ENCODE measurements at places on chromosomes 4 and X. TPM values are rescaled to one million over a fixed set of nuclear protein-coding genes. Genes with fewer than 3 reads are reported as not detected.

GRCh38 chr4:169313732-169314131, 43.0 kb upstream of the SH3RF1 start:
- no peaks in the 10 kb centered on the region for H3K27me3 ChIP-seq
- DNase-seq: no peak
- peaks cover 9% of the 10 kb centered on the region for H3K4me1 ChIP-seq
- no peak overlapping the region for H3K27ac ChIP-seq
- no peaks in the 10 kb centered on the region for H3K36me3 ChIP-seq

GRCh38 chr4:109576462-109576861, 16.4 kb downstream of the MCUB start:
- no peaks in the 10 kb centered on the region for H3K36me3 ChIP-seq
- H3K27me3 ChIP-seq: no peaks in the 10 kb centered on the region
- H3K4me3 ChIP-seq: no peak overlapping the region

- H3K27ac ChIP-seq: no peak overlapping the region
- H3K36me3 ChIP-seq: no peaks in the 10 kb centered on the region
- DNase-seq: no peak
Observed at GRCh38 chr4:175986-176385, 51.7 kb downstream of the ZNF718 start.

GRCh38 chr4:182929296-182929695, 12.1 kb upstream of the DCTD start:
- no peak overlapping the region for H3K4me3 ChIP-seq
- no peak overlapping the region for H3K27ac ChIP-seq
- H3K4me1 ChIP-seq: peaks cover 3% of the 10 kb centered on the region

DNA sequence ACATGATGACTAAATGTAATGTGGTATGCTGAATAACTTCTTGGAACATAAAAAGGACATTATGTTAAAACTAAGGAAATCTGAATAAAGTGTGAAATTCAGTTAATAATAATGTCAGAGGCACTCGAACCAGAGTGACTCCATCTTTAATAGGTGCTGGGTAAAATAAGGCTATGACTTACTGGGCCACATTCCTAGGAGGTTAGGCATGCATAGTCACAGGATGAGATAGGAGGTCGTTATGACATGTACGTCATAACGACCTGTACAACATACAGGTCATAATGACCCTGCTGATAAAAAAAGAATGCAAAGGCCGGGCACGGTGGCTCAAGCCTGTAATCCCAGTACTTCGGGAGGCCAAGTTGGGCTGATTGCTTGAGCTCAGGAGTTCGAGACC, 28.9 kb upstream of the OPHN1 start:
- no peak for DNase-seq
- H3K27me3 ChIP-seq: no peaks in the 10 kb centered on the region
- no peaks in the 10 kb centered on the region for H3K36me3 ChIP-seq
- no peak overlapping the region for H3K4me3 ChIP-seq
- H3K4me1 ChIP-seq: peaks cover 3% of the 10 kb centered on the region

- no peak overlapping the region for H3K4me3 ChIP-seq
- no peak overlapping the region for H3K27ac ChIP-seq
- no peaks in the 10 kb centered on the region for H3K27me3 ChIP-seq
- DNase-seq: no peak
Observed at GRCh38 chr4:80809039-80809729, 221.3 kb upstream of the BMP3 start.

DNA sequence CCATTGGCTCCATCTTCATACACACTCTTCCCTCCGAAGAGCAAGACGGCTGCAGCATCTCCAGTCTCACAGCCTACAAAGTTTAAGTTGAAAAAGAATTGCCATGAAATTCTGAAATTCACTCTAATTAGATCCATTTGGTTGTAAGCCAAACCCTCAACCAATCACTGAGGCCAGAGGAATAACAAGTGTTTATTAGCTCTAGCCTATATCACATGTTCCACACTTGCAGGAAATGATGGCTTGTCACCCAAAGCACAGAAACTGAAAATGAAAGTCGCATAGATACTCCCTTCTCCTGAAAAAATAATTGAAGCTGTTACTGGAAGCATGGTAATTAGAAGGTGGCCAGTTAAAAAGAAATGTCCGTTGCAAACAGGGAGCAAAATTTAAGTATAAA, 1071.8 kb downstream of the CCSER1 start:
- H3K4me3 ChIP-seq: no peak overlapping the region
- H3K36me3 ChIP-seq: no peaks in the 10 kb centered on the region
- H3K4me1 ChIP-seq: no peaks in the 10 kb centered on the region
- no peaks in the 10 kb centered on the region for H3K27me3 ChIP-seq
- no peak overlapping the region for H3K27ac ChIP-seq
- DNase-seq: no peak

- no peaks in the 10 kb centered on the region for H3K4me1 ChIP-seq
- H3K36me3 ChIP-seq: no peaks in the 10 kb centered on the region
- H3K27ac ChIP-seq: no peak overlapping the region
- H3K27me3 ChIP-seq: no peaks in the 10 kb centered on the region
- DNase-seq: no peak
Observed at GRCh38 chr4:56637791-56638190, 43.3 kb downstream of the HOPX start.

GRCh38 chr4:1574601-1575417, 109.3 kb downstream of the FAM53A start:
- no peak overlapping the region for H3K4me3 ChIP-seq
- H3K27ac ChIP-seq: no peak overlapping the region
- H3K4me1 ChIP-seq: peaks cover 43% of the 10 kb centered on the region
- DNase-seq: no peak
- H3K27me3 ChIP-seq: peaks cover 52% of the 10 kb centered on the region

GRCh38 chr4:87574996-87575395, 33.3 kb upstream of the DSPP start:
- no peaks in the 10 kb centered on the region for H3K4me1 ChIP-seq
- H3K27ac ChIP-seq: no peak overlapping the region
- DNase-seq: no peak
- H3K27me3 ChIP-seq: no peaks in the 10 kb centered on the region
- H3K36me3 ChIP-seq: no peaks in the 10 kb centered on the region
- H3K4me3 ChIP-seq: no peak overlapping the region

GRCh38 chr4:121801715-121802075, 572 bp downstream of the EXOSC9 start:
- peaks cover 12% of the 10 kb centered on the region for H3K36me3 ChIP-seq
- H3K4me1 ChIP-seq: no peaks in the 10 kb centered on the region
- H3K4me3 ChIP-seq: peak overlapping the region; percentile 94
- H3K27me3 ChIP-seq: no peaks in the 10 kb centered on the region
- peak overlapping the region; percentile 79 for H3K27ac ChIP-seq

GRCh38 chr4:96039217-96039616, 199.3 kb downstream of the PDHA2 start:
- no peak overlapping the region for H3K4me3 ChIP-seq
- DNase-seq: no peak
- no peaks in the 10 kb centered on the region for H3K36me3 ChIP-seq
- H3K27ac ChIP-seq: no peak overlapping the region

DNA sequence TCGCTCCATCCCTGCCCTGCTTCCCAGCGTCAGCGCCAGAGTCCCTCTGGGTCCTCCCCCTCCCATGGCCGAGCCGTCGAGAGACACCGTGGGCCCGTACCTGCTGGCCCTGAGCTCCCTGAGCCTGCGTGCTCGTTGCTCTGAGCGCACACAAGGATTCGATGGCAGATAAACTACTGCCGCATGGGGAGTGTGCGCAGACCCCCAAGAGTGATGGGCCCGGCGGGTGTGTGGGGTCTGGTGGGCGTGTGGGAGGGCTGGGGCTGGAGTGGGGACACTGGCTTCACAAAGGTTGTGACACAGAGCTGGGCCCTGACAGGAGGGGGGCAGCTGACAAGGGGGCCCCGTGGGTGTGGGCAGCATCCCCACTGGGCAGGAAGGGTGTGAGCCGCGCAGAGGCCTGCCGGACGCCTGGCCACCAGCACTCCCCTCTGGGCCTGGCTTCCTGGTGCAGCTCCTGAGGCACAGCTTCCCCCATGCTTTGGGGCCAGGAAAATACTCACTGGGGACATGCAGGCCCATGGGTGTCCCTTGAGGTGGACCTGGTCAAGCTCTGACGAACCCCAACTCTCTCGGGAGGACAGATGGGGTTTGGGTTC, 4.8 kb upstream of the RGS12 start:
- no peaks in the 10 kb centered on the region for H3K27me3 ChIP-seq
- H3K36me3 ChIP-seq: peaks cover 11% of the 10 kb centered on the region
- H3K27ac ChIP-seq: no peak overlapping the region

GRCh38 chr4:141132709-141133145, 542 bp downstream of the RNF150 start:
- H3K36me3 ChIP-seq: no peaks in the 10 kb centered on the region
- H3K27me3 ChIP-seq: no peaks in the 10 kb centered on the region
- peak overlapping the region; percentile 82 for H3K27ac ChIP-seq
- H3K4me1 ChIP-seq: peaks cover 6% of the 10 kb centered on the region

- peaks cover 2% of the 10 kb centered on the region for H3K27me3 ChIP-seq
- H3K36me3 ChIP-seq: peaks cover 5% of the 10 kb centered on the region
- no peak overlapping the region for H3K4me3 ChIP-seq
- DNase-seq: no peak
- H3K4me1 ChIP-seq: peaks cover 36% of the 10 kb centered on the region
Observed at GRCh38 chrX:129647418-129648410, 7.0 kb downstream of the APLN start.

GRCh38 chrX:8846266-8846665, 45.1 kb upstream of the FAM9A start:
- peaks cover 19% of the 10 kb centered on the region for H3K27me3 ChIP-seq
- H3K4me3 ChIP-seq: no peak overlapping the region
- H3K36me3 ChIP-seq: no peaks in the 10 kb centered on the region

DNA sequence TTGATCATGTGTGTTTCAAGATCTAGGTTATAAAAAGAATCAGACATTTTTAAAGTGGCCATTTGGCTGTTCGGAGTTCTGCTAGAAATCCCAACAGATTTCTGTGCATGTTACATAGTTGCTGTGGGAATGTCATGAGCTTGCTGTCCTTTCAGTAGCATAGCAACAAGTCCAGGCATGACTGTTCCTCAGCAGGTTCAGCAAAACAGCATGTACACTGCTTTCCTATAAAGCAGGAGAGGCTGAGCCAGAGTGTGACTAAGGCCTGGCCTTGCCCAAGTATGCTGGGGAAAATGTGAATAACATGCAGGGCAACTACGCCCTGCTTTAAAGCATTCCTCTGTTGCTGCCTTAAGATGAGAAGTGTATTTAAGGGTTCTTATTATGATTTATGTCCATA, 217.1 kb upstream of the SMIM31 start:
- H3K4me1 ChIP-seq: no peaks in the 10 kb centered on the region
- H3K27ac ChIP-seq: no peak overlapping the region
- no peak for DNase-seq

DNA sequence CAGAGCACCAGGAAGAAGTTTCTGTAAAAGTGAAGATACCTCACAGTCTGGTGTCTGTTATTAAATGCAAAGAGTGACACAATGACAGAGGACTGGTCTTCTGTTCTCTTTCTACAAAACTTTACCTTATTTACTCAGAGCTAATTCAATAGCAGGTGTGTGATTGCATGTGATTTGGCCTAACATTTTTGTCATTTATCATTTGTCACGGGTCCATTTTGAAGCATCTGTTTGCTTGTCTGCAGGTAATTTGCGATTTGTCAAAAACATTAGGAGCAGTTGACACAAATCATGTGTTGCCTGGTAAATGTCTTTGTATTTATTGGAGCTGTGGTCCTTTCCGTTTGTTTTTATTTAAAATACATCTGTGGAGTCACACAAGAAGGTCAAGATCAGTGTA, 1232.4 kb downstream of the STIM2 start:
- no peaks in the 10 kb centered on the region for H3K4me1 ChIP-seq
- no peaks in the 10 kb centered on the region for H3K27me3 ChIP-seq
- no peak overlapping the region for H3K4me3 ChIP-seq

GRCh38 chrX:14489437-14489836, 39.9 kb upstream of the GLRA2 start:
- H3K27ac ChIP-seq: no peak overlapping the region
- H3K36me3 ChIP-seq: no peaks in the 10 kb centered on the region
- H3K27me3 ChIP-seq: peaks cover 2% of the 10 kb centered on the region
- H3K4me3 ChIP-seq: no peak overlapping the region
- H3K4me1 ChIP-seq: no peaks in the 10 kb centered on the region
- DNase-seq: no peak

DNA sequence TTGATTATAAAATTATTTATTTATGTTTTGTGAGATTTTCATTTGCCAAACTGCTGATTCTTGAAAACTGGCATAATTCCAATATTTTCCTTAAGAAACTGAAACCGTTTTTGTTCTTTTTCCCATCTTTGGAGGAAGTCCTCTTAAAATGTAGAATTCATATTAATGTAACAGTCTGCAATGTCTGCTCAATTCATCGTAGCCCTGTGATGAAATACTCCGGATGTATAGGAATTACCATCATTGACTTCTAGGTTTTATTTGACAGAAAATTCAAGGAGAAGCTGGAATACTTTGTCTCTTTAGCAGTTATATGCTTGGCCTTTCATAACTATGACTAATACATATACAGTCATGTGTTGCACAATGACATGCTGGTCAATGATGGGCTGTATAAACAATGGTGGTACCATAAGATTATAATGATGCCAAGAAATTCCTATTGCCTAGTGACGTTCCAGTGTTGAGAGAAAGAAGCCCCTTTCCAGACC, 185.0 kb upstream of the GPRIN3 start:
- no peaks in the 10 kb centered on the region for H3K4me1 ChIP-seq
- H3K4me3 ChIP-seq: no peak overlapping the region
- H3K27me3 ChIP-seq: no peaks in the 10 kb centered on the region

DNA sequence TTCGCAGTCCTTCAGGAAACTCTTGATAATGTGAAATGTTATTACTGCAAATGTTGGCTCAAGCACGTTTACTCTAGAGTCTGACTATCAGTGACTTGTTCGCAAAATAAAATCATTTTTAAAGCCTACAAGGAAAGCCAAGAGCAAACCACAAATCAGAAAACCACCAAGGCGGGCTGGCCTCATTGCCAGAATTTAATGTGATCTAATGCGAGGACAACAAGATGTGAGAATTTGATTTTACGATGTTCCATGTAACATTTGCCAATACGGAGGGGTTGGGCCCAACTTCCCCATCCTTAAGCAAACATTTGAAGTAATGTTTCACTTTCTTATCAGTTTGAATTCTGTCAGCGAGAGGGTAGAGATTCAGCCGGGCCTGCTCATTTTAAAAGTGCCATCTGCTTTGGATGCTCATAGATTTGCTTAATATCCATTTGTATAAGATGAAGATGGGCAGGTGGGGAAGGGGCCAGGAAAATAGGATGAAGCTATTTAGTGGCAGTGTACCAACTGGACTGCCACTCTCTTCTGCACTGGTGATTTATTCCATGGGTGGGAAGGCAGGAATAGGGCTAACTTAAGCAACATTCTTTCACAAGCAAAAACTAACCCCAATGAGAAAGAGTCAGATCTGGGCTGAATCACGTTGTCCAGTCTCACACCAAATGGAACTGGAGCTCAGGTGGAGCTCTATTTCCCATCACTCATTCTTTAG, 225.3 kb downstream of the ANAPC10 start:
- no peaks in the 10 kb centered on the region for H3K36me3 ChIP-seq
- no peak overlapping the region for H3K27ac ChIP-seq
- no peak for DNase-seq
- H3K27me3 ChIP-seq: no peaks in the 10 kb centered on the region
- H3K4me1 ChIP-seq: no peaks in the 10 kb centered on the region

- DNase-seq: no peak
- H3K27me3 ChIP-seq: peaks cover 2% of the 10 kb centered on the region
- H3K27ac ChIP-seq: peak overlapping the region; percentile 25
Observed at GRCh38 chr4:2062168-2062807, 3.2 kb downstream of the NAT8L start.

The AKAP4 gene
- total RNA-seq: not detected

The SLC4A4 gene
- 107 TPM for total RNA-seq

The GAGE12E gene
- not detected for total RNA-seq

The LINC00632 gene
- 60.2 TPM for total RNA-seq

The CSAG3 gene
- total RNA-seq: not detected
